Hematopoietic multipotent progenitor cell treated with erythropoietin and hydrocortisone succinate and interleukin-3 and kit ligand, for 15 days (in vitro differentiated cells): ENCODE measurements at places on chromosomes 5 and 9.

- DNase-seq: no peak
Measured at GRCh38 chr9:19994296-19994695, 205.5 kb upstream of the SLC24A2 start.

- DNase-seq: no peak
Measured at GRCh38 chr9:121284733-121285451, 16.9 kb downstream of the GSN start.

DNA sequence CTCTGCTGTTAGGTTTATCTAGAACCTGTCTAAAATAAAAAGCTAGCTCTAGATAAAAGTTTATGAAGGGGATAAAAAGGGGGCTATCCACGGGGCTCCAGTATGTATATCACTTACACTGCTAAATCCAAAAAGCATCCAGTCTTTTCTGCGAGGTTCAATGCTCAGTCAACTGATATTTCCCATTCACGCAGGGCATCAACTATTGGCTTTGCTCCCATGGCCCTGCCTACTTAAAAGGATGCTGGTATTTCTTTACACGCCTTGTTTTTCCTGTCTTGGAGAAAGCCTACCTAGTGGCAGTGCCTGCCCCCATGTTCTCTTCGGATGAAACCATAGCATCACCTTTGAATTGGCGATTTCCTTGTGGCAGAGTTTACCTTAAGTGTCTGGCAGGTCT is 8.1 kb downstream of the SPRY4 start:
- no peak for DNase-seq

- no peak for DNase-seq
Measured at GRCh38 chr5:120055858-120056257, 408.2 kb upstream of the PRR16 start.

GRCh38 chr9:34331196-34331595 is 1.8 kb downstream of the NUDT2 start:
- DNase-seq: no peak

GRCh38 chr5:158463938-158464337 is 605.0 kb upstream of the CLINT1 start:
- DNase-seq: no peak

DNA sequence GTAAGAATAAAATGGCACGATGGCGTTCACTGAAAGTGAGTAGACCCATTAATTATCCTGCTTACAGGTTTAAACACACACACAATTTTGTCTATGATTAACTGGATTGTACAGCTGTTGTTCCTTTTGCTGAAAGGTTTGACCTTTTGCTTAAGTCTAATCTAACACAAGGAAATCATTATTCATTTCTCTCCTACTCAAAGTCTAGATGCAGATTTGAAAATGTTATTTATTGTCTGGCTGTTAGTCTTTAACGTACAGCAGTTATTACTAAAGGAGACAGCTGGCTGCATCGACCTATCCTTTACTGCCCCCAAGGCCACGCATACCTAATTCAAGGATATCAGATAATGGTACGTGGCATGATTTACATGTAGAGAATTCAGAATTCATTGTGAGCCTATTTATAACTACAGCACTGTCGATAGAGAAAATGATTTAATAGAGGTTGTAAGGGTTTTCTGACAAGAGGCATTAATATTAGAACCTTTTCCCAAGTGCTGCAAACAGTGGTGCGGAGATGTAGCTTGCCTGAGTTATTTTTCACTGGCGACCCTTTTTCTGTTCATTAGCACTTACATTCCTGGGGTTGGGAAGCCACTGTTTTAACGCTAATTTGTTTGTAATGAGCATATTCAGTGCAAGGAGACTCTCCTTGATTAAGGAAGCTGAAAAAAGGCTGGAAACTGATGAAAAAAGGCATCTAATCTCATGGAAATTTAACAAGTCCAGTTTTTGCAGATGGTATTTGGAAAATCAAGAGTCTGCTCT is 368.4 kb upstream of the GRAMD2B start:
- no peak for DNase-seq

- DNase-seq: no peak
Measured at GRCh38 chr9:131186622-131187021, 61.2 kb downstream of the NUP214 start.

DNA sequence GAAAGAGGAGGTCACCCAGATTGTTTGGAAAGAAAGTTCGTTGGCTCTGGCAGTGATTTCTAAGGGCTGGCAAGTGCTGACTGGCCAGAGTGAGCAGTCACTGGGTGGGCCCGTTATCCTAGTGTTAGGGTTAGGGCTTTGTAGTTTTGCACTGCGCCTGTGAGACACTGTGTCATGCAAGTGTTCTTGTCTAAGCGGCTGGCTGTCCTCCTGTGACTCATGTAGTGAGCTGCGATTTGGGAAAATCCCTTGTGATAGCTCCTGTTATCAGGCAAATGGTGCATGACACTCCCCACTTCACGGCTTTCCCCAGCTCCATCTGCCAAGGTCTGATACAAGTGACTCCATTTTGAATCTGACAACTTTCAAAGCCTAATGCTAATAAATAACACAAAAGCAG is 526.0 kb upstream of the ADAMTS16 start:
- no peak for DNase-seq

GRCh38 chr9:126761274-126761673 is 43.6 kb upstream of the ZBTB43 start:
- no peak for DNase-seq

DNA sequence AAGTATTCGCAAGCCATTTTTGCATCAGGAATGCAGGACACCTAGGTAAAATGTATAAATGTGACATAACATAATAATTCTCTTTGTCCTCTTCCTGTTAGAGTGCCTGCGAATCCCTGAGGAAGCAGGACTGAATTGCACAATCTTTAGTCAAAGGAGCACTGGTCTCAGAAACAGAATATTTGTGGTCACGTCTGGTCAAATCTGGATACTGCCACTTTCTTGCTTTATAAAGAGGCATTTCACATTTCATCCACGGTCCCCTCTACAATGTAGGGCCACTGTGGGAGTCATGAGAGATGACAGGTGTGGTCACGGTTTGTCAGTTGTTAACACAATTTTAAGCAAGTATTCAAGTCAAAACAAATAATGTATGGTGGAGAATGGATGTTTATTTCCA is 564.0 kb downstream of the IRX1 start:
- no peak for DNase-seq

- DNase-seq: no peak
Measured at GRCh38 chr9:90816690-90817089, 15.1 kb downstream of the SYK start.

DNA sequence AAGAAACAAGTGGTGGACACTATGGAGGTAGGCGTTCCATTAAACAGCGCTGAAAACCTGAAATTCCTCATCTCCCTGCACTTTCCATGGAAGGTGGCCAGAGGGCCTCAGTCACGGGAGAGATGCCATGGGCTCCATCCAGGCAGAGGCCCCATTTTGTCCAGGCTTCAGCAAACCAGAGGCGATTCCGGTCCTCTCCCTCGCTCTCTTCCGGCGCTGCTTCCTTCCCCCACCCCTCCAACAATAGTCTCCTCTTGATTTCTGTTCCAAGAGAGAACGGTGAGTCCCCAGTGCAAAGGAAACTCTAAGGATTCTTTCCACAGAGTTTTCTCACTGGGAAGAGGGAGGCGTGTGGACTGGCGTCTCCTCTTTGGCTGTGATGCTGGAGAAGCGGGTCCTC is 7.5 kb downstream of the ZNF366 start:
- DNase-seq: no peak

GRCh38 chr5:97062046-97062445 is 80.4 kb downstream of the LIX1 start:
- no peak for DNase-seq

- DNase-seq: no peak
Measured at GRCh38 chr5:31614151-31615020, 24.5 kb upstream of the PDZD2 start.

GRCh38 chr9:136787690-136788400 is 3.3 kb upstream of the TMEM141 start:
- DNase-seq: peak; percentile 88

DNA sequence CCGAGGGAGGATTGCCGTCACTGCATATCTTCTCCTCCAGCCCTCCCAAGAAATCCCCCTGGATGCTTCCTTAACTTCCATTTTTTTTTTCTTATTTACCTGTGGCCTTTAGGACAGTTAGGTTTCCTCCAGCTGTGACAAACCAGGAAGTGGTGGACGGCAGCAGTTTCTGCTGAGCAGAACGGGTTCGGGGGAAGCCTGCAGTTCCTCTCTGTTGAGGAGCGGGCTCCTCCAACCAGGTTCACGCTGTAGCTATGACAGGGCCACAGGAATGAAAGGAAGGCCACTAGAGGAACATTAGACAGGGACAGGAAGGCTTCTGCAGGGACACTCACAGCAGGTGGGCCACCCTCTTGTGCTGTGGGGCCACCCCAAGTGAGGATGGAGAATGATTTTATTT is 76.7 kb upstream of the SYK start:
- DNase-seq: no peak

DNA sequence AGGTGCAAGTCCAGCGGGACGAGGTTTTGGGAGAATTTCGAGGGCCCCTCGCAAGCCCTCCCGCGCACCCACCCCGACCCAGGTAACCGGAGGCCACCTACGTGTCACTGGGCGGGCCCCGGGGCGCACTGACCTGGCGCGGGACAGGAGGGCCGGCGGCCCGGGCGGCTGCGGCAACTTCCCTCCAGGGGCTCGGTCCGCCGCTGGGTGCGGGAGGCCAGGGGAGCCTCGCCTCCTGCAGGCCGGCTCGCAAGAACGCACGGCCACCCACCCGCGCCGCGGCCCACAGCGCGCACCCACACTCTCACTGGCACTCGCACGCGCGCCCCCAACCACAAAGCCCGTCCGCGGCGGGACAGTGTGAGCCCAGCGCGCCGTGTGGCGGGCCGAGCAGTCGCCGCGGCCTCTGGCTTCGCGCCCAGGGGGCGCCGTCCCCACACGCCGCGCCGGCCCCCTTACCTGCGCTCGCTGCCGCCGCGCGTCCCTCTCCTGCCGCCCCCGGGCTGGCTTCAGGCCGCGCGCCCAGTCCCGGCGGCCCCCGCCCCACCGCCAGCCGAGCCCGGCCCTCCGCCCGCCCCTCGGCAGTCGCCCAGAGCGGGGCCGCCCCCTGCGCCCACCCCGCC is 451 bp downstream of the LPAR1 start:
- DNase-seq: no peak

- DNase-seq: no peak
Measured at GRCh38 chr9:108069991-108070390, 580.4 kb upstream of the KLF4 start.

DNA sequence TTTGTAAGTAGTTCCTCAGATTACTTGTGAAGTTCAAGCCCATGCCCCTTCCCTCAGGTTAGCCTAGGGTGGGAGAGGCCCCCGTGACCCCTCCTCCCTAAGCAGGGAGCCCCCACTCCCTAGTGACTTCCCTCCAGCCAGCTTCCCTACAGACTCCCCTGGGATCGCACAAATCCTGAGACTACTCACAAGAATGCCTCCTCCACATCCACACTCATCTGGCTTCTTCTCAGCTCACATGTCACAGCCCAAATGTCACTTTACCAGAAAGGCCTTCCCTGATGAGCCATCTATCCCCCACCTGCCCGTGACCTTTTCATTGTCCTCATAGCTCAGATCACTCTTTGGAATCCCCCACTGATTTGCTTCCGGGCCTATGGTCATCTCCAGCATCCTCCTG is 96.7 kb upstream of the ARAP3 start:
- no peak for DNase-seq

DNA sequence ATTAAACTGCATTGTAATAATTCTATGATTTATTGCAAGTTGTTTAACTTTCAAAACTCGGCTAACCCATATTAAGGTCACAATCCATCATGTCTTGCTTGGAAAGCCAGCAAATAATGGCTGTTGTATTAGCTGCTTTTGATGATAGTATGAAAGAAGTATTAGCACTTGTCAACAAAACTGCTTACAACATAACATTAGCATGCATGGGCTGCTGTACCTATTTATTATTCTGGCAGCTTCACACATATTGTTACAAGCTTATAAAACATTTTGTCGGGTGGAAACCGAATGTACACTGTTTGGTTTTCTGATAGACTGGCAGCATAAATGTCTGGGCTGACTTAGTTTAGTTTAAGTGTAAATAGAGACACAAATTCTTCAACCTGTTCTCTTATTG is 378.3 kb downstream of the KIAA0825 start:
- DNase-seq: no peak

DNA sequence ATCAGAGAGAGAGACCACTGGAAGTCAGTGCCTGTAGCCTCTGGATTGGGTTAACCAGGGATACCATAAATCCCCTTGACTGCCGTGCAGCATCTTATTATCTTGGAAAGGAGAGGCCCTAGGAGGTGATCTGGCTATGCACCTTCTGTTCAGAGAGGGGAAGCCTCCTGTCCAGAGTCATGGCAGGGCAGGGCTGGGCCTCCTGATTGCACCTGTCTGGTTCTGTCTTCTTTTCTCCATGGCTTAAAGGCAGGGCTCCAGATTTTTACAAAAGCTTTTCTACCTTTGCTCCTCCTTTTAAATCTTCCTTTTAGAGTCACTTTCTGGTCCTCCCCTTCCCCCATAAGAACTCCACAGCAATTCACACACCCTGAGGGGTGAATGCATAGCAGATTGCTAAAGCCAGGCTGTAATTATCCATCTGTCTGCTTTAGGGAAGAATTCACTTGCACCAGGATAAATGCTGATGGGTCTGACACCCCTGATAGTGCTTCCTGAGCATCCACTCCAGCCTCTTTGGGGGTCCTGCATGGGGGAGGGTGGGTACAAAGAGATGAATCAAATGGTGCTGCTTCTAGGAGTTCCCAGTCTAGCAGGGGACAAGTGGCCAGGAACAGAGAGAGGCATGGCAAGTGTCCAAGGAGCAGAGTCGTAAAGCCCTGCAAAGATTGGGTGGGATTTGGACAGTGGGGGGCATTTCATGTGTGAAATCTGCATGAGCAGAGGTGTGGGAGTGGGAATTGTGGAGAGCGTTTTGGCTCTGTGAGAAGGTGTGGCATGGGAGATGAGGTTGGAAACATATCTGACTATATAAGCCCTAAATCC is 141.3 kb upstream of the ALDH1B1 start:
- no peak for DNase-seq

DNA sequence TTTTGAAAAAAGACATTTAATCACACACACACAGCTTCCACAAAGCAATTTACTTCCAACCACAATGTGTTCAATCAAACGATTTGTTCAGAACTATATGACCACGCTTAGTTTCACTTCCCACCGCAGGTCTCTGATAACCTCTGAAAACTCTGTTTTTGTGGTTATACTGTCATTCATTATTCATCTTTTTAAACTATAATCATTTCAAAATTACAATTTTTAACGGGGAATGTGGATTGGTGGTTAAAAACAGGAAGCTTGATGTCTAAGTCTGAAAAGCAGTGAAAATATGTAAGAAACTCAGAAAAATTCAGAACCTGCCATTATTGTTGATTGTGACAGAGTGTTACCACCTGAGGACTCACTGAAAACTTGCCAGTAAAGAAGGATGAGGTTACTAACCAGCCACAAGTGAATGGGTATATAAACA is 12.7 kb upstream of the TMEM174 start:
- DNase-seq: no peak
